ENCODE measurements at places on chromosomes 2 and 18.

GRCh38 chr18:74547860-74548259 lies 13.6 kb downstream of the CNDP1 start:
- no peak for DNase-seq

DNA sequence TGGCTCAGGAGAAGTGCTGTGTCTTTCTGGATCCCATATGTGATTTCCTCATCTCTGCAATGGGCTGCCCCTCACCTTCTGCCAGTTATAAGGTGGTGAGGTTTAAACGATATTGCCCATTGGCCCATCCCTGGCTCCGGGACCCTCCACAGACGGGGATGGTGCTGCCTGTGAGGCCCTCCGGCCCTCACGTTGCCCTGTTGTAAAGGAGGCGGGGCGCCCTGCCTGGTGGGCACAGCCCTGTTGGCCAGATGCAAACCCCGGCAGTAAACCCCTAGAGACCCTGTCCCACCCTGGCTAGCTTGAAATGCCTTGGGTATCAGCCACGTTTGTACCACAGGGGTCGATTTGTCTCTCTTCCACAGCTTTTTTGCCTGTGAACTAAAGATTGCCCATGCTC lies 7.4 kb downstream of the ARHGEF4 start:
- DNase-seq: no peak

DNA sequence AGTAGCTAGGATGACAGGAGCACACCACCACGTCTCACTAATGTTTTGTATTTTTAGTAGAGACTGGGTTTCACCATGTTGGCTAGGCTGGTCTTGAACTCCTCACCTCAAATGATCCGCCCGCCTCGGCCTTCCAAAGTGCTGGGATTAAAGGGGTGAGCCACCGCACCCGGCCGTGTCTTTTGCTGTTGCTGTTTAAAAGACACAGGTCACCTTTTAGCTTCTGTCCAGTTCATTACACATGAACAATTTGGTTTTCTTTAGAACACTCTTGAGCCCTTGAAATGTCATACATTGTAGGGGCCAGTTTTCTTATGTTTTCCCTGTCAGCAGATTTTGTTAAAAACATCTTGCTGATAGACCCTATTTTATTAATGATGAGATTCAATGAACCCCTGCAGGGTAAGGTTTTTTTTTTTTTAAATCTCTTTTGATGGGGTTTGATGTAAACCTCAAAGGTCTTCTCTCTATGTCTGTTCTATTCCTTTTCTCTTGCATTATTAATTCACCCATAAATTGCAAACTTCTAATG lies 61.0 kb upstream of the AGPS start:
- DNase-seq: no peak

GRCh38 chr2:161825429-161825828 lies 201.2 kb downstream of the SLC4A10 start:
- DNase-seq: no peak

- DNase-seq: no peak
Observed at GRCh38 chr2:58047373-58047935, 848 bp downstream of the VRK2 start.

DNA sequence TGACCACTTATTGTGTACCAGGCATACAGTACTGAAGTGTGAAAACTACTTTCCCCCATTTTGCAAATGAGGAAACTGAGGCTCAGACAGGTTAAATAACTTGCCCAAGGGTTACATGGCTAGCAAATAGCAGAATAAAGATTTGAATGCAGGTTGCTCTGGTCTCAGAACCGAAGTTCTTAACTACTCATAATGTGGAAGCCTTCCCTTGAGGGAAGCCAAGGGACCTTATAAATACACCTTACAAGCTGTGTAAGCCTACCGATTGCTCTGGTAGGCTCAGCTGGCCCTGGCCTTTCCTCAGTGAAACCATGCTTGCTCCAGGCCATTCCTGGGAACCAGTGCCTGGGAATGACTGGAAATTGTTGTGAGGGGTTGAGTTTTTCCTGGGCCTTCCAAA lies 114.6 kb upstream of the CDCA7 start:
- no peak for DNase-seq

GRCh38 chr2:118971245-118972122 lies 29.5 kb downstream of the MARCO start:
- no peak for DNase-seq

GRCh38 chr2:190497428-190497827 lies 37.1 kb downstream of the NEMP2 start:
- DNase-seq: no peak

- no peak for DNase-seq
Observed at GRCh38 chr18:35432565-35433001, 55.4 kb upstream of the ZNF396 start.

DNA sequence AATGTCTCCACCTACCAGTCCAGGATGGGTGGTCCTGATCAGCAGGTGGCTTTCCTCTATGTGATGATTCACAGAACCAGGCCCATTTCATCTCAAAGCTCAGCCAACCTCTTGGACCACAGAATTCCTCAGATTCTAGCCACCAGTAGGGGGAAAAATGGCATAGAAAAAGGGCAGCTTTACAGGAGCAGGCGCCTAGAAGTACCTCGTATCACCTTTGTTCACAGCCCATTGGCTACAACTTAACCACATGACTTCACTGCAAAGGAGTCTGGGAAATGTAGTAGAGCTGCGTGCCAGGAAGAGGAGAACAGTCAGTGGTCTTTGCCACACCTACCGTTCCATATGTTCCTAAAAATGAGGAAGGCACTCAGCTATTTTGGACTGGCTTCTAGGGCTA lies 62.8 kb upstream of the DTNA start:
- no peak for DNase-seq

DNA sequence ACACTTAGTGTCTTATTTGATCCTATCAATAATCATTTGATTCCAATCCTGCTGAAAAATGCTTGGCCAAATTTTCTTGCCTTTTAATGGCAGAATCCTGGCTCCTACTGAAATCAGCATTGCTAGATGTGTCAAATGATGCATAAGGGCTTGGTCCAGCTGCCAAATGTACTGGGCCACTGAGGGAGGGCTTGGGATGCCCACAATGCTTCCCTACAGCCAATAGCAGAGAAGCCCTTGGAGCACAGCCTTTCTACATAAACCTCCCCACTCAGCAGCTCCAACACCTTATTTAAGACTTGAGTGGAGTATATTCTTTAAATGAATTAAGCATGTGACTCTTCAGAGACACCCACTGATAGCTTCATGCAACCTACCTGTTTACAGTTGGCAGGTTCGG lies 3.6 kb downstream of the ALK start:
- no peak for DNase-seq

DNA sequence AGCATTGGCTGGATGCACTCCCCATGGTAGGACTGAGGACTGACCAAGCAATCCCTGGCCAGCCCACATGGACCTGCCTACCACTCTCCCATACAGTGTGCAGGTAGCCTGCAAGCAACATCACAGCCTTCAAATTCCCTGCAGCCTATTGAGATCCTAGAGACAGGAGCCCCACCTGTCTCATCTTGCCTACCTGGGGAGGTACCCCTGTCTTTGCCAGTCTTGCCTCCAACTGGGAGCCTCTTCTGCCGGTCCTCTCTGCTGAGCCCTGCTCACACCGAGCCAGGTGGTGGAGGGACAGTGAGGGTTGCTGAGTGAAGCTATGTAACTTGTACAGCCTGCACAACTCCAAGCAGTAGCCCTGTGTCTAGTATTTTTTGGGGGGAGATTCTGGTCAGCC lies 29.9 kb downstream of the TTC32 start:
- no peak for DNase-seq

- DNase-seq: no peak
Observed at GRCh38 chr2:233758849-233759248, 1.2 kb upstream of the UGT1A1 start.

- no peak for DNase-seq
Observed at GRCh38 chr2:36404318-36404717, 48.7 kb downstream of the CRIM1 start.

GRCh38 chr18:48831802-48832201 lies 119.0 kb downstream of the SMAD7 start:
- no peak for DNase-seq

DNA sequence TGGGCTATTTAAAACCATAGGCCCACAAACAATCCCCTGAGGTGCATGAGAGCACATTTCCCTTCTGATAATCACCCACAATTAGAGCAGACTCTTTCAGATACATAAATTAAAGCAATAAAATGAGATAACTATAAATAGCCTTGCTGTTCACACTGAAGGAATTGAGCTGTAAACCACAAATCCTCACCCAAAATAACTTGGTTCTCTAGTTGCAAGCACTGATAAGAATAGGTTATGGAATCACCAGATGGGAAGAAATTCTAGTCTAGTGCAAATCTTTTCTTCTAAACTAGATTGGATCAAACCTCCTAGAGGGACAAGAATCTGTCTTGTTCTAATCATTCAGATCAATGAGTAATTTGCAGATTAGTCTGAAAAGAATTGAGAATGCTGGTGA lies 64.6 kb downstream of the NAB1 start:
- DNase-seq: no peak

DNA sequence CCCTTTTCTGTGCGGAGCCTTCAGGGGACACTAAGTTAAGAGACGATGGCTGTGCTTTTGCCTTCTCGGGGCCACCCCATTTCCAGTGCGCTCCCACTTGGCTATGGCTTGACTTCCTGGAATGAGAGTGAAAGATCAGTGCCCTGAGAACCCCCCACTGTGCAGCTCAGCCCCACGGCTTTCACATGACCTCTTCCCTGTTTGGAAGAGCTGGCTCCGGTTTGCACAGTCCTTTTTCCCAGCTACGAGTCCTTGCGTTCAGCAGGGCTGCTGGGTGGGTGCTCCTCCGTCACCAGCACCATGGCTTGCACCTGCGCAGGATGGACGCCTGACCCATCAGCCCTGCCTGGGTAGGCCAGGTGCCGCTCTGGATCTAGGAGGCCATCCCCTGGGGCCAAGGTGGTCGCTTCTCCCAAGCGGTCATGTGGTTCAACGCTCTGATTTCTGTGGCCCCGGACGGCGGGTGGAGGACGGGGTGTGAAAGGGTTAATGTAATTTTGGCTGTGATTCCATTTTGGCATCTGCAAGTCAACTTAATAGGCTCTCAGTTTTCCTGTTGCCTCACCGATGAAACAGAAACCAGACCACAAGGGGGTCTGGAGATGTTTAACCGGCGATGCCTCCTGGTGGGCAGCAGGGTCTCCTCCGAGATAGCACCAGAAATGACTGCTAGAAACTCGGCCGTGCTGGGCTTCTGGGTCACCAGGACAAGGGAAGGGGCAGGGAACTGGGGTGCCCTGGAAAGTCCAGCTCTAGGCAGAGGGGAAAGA lies 113.1 kb upstream of the HAAO start:
- DNase-seq: no peak

DNA sequence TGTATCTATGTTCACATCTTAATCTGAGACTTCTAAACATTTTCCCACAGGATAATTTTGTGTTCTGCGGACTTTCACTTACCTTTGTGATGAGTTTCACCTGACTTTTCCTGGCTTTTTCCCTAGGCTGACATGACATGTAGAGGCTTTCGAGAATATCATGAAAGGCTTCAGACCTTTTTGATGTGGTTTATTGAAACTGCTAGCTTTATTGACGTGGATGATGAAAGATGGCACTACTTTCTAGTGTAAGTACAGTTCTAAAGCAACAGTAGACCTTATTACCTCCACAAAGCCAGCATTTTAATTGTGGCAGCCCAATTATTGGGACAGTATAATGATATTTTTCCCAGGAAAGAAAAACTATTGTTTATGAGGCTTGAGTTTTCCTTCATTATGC lies 34.1 kb upstream of the METAP1D start:
- no peak for DNase-seq

GRCh38 chr2:233410196-233410760 lies 56.0 kb downstream of the DGKD start:
- no peak for DNase-seq

DNA sequence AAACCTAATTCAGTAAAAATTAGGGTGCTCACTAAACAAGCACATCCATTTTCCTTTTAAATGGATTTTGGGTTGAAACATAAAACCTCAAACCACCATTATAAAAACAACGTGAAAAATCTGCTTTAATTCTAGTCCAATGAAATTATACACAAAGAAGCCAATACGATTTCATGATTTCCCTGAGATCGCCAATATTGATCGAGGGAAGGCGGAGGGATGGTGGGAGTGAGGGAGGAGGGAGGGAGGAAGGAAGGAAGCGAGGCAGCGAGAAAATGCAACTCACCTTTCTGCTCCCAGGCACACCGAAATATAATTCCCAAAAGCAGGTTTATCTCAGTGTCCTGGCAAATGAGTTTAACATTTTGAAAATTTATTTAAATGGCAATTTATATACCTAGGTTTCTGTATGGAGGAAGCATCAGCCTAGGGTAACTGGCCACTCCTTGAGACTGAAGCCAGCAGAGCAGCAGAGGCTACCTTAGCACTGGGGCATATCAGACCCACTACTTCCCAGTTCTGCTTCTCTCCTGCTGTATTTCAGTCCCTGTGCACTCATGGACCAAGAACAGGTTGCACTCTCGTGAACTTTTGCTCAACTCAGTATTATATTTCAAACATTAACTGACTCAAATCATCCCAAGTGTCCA lies 2.3 kb upstream of the ONECUT2 start:
- DNase-seq: no peak

DNA sequence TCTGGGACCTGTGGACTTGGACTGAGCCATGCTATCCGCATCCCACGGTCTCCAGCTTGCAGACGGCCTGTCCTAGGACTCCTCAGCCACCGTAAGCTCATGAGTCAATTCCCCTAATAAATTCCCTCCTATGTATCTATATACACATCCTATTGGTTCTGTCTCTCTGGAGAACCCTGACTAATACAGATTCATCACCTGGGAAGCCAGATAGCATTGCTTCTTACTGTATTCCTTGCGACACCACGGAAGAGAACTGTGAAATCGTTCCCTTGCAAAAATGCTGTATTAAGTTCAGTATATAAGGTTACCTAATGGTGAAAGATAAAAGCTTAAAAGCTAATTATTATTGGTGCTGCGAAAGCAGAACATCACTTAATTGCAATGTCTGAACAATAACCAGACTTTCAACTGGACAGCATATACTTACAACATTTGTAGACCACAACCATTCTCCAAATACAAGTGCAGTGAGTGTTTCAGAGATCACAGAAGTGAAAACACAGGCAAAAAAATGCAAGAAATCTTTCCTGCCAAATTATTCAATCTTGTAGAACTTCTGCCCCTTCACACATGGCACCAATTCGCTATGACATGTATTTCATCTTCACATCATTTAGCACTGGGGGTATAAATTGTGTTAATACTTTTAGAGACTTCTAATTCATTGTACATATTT lies 352.9 kb downstream of the TXNL1 start:
- no peak for DNase-seq

DNA sequence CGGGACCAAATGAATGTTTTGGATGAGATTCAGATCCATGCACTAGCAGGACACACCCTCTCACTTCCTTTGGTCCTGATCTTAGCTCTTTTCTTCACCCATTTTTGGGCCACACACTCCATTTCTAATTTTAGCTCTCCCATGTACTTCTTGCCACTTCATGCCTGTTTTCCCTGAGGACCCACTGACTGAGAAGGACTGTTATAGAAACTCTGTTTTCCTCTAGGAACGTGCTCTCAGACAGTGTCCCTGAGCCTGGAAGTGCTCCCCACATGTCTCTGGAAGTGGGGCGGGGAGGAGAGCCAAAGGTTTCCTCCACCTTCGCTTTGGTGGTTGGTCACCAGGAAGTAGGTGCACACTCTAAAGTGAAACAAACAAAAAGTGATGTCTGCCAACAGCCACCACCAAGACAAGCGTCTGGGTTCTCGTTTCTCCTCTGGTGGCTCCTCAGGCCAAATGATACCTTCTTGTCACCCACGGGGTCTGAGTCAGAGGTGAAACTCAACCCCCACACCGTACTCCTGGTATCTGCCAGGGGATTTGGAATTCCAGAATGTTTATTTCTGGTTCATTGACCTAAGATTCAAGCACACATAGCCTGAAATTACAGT lies 74.7 kb downstream of the MERTK start:
- DNase-seq: no peak

GRCh38 chr18:57976230-57976773 lies 67.7 kb upstream of the NEDD4L start:
- no peak for DNase-seq

Measured in amniotic stem cell (primary cell).